ENCODE measurements at places on chromosomes 3 and 15.

DNA sequence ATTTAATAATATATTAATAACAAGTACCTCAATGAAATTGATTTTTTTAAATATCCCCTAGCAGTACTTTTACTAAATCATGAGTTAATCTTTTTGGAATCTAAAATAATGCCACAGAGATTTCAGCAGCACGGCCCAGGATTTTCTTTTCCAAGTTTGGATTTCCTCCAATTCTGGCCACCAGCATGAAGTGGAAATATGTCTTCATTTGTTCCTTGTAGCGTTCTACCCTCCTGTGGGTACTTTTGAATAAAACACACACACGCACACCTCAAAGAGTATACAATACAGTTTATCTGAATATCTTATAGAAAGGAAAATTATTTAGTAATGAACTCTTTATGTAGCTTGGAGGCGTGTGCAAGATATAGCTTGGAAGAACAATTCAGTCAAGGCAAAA, 125.1 kb upstream of the STT3B start:
- DNase-seq = no peak

DNA sequence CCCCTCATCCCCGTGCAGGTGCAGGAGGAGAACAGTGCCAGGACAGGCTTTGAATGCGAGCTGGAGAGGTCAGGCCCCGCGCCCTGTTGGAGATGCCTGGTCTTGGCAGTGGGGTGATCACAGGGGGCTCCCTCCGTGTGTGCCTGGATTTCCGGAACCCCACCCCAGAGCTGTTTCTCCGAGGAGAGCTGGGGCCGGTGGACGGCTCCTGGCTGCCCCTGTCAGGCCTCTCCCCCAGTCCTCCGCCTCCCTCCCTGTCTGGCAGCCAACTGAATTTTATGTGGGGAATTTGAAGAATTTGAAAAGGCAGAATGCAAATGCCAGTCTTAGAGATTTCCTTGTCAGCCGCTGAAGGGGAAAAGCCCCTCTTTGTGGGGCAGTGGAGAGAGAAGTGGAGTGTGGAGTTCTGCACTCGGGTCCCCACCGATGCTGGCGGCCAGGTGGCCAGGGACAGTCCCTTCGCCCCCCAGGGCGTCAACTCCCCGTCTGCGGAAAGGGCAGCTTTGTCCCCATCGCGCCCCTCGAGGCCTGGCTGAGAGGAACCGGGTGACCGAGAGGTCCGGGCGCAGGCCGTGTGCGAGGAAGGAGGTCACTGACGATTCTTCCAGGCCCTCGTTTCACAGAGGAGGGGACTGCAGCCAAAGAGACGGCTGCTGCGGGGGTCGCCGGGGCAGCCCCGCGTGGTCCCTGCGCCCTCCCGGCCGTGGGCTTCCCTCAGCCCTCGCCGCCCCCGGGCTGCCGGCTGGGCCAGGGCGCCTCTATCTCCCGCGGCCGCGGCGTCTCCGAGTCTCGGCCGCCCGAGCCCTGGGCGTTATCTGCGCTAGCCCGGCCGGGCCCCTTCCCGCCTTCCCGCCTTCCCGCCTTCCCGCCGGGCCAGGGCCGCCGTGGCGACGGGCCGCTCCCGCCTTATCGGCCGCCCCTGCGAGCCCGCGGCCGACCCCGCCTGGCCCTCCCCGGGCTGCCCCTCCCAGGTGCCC, 56.0 kb upstream of the LCTL start:
- no peak for DNase-seq

GRCh38 chr3:62363275-62363674, 10.1 kb downstream of the FEZF2 start:
- DNase-seq = no peak

DNA sequence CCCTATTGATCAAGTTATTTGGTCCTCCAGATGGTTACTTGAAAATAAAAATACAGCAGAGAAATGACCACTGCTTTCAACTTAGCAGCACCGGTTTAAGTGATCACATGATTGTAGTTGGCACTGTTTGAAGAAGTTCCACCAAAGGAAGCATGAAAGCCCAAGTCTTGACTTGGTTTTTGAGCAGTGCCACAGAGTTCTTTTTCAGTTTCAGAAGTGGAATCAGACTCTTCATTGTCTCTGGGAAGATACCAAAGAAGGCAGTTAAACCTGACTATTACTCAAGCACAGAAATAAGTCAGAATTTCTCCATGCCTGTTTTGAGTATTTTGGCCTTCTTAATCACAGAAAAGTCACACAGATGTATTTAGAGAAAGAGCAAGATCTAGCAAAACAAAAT, 66.7 kb downstream of the BBX start:
- DNase-seq = no peak

- no peak for DNase-seq
Observed at GRCh38 chr15:77834276-77834990, 201.7 kb upstream of the LINGO1 start.

DNA sequence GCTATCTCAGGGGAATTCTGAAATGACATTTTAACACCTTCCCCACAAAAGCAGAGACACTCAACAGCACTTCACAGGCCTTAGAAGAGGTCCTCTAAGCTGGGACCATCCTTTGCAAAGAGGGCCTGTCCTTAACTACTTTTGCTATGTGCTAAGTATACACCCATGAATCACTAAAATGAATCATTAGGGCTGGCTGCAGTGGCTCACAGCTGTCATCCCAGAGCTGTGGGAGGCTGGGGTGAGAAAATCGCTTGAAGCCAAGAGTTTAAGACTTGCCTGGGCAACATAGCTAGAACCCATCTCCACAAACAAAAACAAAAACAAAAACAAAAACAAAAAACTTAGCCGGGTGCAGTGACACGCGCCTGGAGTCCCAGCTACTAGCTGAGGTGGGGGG, 53.9 kb upstream of the MELTF start:
- DNase-seq = no peak

All from urinary bladder (tissue), 4 donors.